Stimulated activated CD4-positive, alpha-beta T cell treated with anti-CD3 and anti-CD28 coated beads, Interleukin-4, amount 100 ng/mL, for 24 hours (primary cell): ENCODE measurements at places on chromosomes 3 and 15.

- DNase-seq = no peak
These were observed 60.6 kb downstream of the SUCLG2 start for GRCh38 chr3:67593761-67594234.

DNA sequence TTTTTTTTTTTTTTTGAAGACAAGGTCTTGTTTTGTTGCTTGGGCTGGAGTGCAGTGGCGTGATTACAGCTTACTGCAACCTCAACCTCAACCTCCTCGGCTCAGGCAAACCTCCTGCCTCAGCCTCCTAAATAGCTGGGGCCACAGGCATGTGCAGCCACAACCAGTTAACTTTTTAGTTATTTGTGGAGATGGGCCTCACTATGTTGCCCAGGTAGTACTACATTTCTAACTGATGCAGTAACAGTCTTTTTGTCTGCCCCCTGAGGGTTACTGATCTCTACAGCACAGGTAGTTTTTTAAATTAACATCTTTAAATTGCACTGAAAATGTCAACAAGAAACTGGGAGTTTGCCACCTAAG lies 3.4 kb upstream of the LMLN start:
- no peak for DNase-seq

DNA sequence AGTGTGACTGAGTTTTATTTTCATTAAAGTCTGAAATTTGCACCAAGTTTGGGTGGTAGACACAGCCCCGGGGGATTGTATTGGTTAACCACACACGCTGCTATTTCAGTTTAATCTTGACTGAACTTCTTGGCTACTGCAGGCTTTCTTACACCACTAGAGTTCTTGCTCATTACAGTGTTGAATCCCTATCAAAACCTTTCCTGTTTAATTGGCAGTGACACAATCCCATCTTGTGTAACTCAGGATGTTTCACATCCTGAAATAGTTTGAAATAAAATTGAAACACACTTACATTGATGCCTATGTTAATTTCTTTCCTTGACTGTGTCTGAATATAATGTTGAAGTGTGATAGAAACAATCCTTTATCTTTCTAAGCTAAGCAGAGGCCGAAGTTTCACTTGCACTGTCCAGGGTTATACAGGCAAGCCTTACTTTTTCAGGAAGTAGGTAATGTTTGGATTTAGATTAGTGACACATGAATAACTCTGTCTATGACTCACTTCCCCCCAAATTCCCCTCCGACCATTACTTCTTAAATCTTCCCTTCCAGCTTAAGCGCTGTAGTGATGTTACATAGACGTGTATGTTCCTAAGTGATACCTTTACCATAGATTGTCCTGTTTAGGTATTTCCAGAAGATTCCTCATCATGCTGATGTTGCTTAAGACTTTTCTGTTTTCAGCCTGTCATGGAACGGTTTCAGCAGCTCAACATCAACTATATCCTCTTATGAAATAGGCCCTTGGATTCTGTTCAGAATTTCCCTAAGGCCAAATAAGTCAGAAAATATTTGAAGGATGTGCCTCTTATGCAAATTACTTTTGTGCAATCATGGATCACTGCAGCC lies 16.8 kb downstream of the ATG7 start:
- no peak for DNase-seq

DNA sequence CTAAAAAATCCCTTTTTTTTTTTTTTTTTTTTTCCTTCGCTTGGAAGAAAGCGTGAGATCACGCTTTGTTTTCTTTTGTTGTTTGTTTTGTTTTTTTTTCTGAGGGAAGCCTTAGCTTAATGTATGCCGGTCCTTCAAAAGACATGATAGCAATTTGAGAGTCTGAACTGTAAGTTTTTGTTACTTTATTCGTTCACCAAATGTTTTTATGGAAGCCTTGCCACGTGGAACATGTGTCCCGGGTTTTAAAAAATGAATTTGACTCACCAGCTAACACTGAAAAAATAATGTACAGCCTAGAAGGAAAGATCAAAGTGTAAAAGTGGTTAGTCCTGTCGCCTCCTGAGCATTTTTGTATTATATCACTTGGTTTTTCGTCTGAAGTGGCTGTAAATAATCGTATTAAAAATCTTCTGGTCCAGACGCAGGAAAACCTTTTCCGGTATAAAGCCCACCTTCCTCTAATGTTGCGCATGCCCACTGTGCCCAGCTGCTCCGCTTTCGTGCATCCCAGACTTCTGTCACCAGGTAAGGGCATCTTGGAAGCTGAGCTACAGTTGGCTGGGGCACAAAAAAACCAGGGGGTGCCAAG lies 795 bp upstream of the MYNN start:
- DNase-seq = peak; percentile 71

DNA sequence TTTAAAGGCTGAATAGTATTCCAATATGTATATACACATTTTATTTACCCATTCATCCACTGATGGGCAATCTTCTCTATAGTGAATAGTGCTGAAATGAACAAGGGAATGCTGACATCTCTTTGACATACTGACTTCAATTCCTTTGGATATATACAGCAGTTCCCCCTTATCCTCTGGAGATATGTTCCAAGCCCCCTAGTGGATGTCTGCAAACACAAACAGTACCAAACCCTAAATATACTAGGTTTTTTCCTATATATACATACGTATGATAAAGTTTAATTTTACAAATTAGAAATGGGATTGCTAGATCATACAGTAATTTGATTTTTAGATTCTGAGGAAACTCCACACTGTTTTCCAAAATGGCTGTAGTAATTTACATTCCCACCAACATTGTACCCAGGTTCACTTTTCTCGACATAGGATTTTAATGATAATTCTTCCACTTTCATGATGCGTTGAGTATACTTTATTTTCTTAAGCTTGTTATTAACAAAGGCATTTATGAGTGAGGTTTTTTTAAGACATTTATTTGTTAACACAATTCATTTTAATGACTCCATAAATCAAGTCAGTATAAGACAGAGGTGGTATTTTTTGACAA lies 38.2 kb downstream of the VPS13C start:
- no peak for DNase-seq

DNA sequence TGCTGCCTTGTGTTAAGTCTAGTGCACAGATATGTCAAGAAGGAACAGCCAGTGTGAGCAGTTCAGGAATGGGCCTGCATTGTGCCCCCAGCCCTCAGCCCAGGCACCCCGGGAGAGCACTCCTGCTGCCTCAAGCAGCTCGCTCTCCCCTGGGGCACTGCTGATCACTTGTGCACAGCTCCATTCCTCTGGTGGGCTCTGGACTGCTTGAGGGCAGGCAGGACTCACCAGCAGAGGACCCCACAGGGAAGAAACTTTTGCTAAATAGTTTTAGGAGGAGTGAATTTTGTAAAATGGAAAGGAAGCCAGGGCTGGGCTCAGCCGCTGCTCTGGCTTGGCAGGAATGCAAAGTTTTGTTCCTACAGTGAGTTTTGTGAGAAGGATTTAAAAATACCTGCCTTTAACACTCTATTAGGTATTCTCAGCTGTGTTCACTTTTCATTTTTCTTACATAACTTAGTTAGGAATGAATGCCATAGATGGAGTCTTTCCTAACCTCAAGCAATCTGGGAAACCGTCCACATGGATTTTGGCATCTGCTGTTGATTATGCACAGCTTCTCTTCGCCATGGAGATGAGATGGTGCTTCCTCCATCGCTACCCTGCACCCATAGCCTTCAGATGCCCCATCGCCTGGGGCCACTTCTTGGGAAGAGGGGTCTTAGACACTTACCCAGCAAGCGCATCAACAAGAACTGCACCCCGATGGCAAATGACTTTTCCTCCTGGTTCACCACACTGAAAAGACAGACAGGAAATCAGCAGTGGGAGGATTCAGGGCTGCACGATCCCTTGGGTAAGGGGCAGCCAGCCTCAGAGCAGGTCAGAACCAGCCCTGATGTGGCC lies 42.3 kb upstream of the RAB6B start:
- DNase-seq = no peak

GRCh38 chr3:183766745-183767606 lies 58.4 kb downstream of the MAP6D1 start:
- peak; percentile 79 for DNase-seq
